Kidney epithelial cell (primary cell): ENCODE measurements at places on chromosomes 11 and 22. TPM values are rescaled to one million over a fixed set of nuclear protein-coding genes. Genes with fewer than 3 reads are reported as not detected.

Gene TRAF6
- total RNA-seq: 15.8 and 15.9 TPM in 2 replicates

Gene SAA4
- 1.3 TPM in 1 of 2 replicates, not detected in the other for total RNA-seq

Gene BTBD18
- total RNA-seq: not detected in 2 replicates

Gene FJX1
- total RNA-seq: 36.1 and 37.2 TPM in 2 replicates
